Smooth muscle cell of the umbilical artery (primary cell): ENCODE measurements at places on chromosomes 4 and X. TPM values are rescaled to one million over a fixed set of nuclear protein-coding genes. Genes with fewer than 3 reads are reported as not detected.

The MAGEA2B gene
- not detected in 2 replicates for total RNA-seq

The CTSO gene
- total RNA-seq = 15.6 and 20.8 TPM in 2 replicates

The VEGFC gene
- 31.5 and 76.2 TPM in 2 replicates for total RNA-seq

The DMRTC1B gene
- not detected in 2 replicates for total RNA-seq

The HELT gene
- total RNA-seq = not detected in 2 replicates

The DDIT4L gene
- total RNA-seq = 2.6 and 2.7 TPM in 2 replicates

The NAP1L2 gene
- total RNA-seq = 0.59 and 0.78 TPM in 2 replicates

The DAPP1 gene
- total RNA-seq = not detected in 2 replicates

The SH3BGRL gene
- 57.3 and 71.9 TPM in 2 replicates for total RNA-seq

The NPY5R gene
- not detected in 2 replicates for total RNA-seq

The MID2 gene
- 7.2 and 11.9 TPM in 2 replicates for total RNA-seq

The MAGEE1 gene
- 0.42 and 0.89 TPM in 2 replicates for total RNA-seq

The PNMA3 gene
- 0.09 and 0.89 TPM in 2 replicates for total RNA-seq

The ADGRG4 gene
- total RNA-seq = not detected in 2 replicates
